ENCODE measurements at places on chromosomes 13 and 19.
A peak's percentile ranks its signal among the peaks of the same experiment; 100 is the strongest.

- no peak for DNase-seq
Observed at GRCh38 chr19:1471010-1471514, 8.0 kb downstream of the C19orf25 start.

DNA sequence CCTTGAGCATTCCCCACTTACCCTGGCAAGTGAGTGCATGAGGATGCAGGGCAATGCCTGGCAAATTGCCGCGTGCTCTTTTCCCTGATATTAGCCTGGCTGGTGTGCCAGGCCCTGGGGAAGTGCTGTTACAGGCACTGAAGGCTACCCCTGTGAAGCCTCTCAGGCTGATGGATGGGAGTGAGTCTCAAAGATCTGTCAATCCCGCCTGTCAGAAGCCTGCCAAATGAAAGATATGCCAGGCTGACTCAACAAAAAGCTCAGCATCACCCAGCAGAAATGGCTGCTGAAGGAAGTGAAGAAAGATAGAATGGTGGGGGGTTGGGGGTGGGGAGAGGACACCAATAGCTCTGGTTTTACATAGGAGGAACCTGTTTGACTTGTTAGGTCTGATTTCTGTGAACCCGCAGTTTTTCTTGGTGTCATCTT, 112.1 kb downstream of the LACC1 start:
- DNase-seq = no peak

GRCh38 chr19:48578891-48579290, 26.9 kb downstream of the SULT2B1 start:
- no peak for DNase-seq

- DNase-seq = no peak
Observed at GRCh38 chr13:30355384-30355699, 48.0 kb upstream of the KATNAL1 start.

DNA sequence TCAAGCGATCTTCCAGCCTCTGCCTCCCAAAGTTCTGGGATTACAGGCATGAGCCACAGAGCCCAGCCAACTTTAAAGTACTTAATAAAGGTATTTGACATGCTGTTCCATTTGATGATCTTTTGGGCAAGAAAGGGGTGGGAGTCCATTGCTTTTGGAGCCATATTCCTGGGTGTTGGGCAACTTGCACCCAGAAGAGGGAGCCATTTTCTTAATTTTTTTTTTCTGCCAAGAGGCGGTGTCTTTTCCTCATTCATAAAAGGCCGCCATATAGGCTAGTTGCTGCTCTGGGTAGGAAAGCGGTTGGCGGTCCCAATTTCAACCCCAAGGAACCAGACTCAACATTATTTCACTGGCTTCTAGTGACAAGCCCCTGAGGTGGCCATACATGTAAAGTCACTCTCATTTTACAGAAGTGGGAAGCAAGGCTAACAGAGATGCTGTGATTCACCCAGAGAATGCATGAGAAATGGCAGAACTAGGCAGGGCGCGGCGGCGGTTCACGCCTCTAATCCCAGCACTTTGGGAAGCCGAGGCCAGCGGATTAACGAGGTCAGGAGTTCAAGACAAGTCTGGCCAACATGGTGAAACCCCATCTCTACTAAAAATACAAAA, 139.6 kb downstream of the CACNA1A start:
- DNase-seq = peak; percentile 25

DNA sequence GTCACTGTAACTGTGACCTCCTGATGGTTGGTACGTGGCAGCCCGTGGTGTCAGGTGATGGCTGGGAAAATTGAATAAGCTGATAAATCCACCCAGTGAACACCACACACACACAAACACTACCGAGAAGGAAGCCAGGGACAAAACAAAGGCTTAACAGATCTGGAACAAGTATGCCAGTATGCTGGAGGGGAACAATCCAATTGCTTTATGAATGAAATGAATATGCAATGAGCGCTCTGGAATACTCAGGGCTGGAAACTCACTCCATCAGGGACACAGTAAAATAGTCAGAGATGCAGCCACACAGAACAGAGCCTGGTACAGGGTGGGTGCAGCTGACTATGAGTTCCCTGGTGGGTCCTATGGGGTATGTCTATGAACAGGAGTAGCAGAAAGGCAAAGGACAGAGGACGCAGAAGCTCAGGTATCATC, 16.7 kb downstream of the TMTC4 start:
- no peak for DNase-seq

DNA sequence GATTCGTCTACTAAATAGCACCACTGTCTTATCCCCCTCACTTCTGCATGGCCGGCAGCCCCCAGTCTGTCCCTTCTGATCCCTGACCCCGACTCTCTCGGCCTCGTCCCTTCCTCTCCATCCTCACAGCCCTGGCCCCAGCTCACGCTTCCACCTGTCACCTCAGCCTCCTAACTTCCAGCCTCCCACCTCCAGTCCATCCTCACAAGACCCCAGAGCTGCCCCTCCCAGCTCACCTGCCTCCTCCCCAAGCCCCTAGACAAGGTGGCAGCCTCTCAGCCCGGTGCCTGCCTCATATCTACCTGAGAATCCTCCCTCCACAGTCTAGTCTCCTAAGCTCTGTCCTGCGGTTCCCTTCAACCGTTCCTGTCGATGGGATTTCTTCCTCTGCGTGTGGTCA, 10.0 kb downstream of the KCNC3 start:
- no peak for DNase-seq

GRCh38 chr13:113671066-113672001, 4.3 kb downstream of the GRK1 start:
- no peak for DNase-seq

DNA sequence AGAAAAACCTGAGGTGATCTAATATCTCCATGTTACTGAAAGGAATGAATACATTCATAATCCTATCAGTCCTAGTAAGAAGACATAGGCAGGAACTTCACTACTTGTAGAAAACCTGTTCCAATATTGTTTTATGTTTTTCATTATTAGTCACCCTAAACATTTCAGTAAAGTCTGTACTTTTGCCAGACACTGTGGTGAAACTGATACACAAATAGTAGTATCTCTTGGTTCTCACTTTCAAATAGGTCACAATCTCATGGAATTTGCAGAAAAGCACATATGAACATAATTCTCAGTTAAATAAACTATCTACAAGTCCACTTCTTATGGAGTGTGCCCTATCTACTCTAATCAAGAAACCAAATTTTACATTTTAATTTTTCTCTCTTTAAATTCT, 88.3 kb upstream of the PCDH9 start:
- DNase-seq = peak; percentile 54

DNA sequence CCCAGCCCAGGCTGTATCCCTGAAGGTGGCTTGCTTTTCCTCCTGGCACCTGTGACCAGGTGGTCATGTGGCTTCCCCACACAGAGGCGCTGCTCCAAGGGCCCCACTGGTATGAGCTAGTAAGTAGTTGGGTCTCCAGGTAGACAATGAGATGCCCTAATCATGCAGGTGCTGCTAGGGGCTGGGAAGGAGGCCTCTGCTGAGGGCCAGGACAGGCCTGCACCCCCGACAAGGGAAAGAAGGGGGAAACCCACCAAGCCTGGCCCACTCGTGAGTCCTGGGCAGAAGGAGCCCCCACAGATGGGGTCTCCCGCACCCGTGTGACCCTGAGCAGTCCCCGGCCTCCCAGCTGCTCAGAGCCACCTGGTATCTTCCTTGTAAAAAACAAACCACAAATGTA, 13.2 kb downstream of the PEX11G start:
- DNase-seq = no peak

- DNase-seq = no peak
Observed at GRCh38 chr19:6754136-6754535, 13.1 kb downstream of the SH2D3A start.

DNA sequence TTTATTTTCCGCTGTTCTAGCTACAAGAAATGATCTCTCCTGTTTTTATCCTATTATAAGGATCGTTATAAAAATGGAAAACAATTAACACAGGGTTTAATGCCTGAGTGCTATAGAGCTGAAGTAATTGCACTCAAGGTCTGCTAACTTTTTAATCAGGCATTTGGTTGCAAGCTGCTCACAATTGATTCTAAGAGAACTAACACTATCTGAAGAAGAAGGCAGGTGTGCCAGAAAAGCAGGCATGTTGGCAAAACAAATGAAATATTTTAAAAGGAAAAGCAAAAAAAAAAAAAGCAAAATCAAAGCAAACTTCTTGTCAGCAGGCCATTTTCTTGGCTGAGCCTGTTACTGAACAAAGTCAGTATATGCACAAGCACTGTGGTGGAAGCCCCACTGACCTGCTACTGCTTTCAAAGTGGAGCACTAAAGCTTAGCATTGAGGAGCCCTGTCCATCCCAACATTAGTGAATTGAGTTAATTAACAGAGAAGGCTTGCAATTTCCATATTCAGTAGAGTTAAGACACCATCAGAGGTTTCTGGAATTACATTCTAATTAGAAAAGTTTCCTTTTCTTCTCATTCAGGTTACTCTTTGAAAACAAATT, 574.2 kb downstream of the PCDH9 start:
- DNase-seq = no peak

- peak; percentile 35 for DNase-seq
Observed at GRCh38 chr13:95677564-95678266, 776 bp downstream of the DNAJC3 start.

- DNase-seq = no peak
Observed at GRCh38 chr13:111042661-111043226, 72.4 kb upstream of the ARHGEF7 start.

GRCh38 chr13:43300865-43301264, 277.5 kb downstream of the DNAJC15 start:
- no peak for DNase-seq
